ENCODE measurements at places on chromosomes 2 and 18.

DNA sequence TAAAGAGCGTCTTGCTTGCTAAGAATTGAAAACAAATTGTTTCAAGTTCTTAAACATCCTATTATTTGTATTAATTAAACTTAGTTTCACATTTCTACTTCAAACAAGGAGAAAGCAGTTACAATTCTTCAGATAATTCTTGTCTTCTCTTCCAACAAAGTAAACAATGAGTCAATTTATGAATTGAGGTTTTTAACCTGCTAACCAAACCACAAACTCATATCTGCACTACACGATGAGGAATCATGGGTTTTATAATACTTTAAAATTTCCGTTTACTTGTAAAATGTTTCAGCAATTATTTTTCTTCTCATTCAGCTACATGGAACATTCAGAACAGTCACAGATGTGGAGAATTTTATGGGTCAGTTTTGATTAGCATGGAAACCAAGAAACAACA is 114.2 kb downstream of the SPIRE1 start:
- peak; percentile 52 for ATAC-seq

DNA sequence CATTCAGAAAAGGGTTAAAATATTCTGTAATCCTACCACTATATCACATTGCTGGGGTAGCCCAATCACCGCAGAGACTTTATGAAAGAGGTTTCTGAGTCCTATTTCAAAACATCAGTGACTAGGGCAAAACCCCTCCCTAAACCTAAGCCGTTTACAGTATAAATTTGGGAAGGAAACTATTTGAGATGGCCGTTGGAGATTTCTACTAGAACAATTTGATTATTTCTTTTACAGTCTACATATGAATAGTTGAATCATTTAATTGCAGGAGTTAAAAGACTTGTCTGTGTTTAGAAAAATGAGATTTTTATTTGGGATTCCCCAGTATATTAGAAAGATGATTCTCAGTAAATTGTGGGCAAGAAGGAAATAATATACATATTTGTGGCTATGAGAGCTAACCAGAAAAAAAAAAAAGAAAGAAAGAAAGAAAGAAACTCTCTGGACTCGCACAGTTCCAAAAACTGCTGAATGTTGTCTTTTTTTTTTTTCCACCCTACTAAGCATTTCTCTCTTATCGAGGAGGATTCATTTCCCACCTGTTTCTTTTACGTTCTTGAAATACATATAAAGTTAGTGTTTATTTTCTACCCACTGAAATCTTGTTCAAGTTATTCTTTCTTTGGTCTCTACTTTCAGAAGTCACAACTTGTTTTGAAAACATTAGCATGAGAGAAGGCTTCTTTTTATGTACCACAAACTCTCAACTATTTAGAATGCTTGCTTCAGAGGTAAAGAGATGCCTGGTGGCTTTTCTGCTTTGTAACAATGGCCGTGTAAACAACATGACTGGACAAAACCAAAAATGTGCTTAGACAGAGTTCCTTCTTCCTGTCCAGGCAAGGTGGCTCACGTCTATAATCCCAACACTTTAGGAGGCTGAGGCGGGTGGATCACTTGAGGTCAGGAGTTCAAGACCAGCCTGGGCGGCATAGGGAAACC is 65.9 kb downstream of the BCL2 start:
- ATAC-seq, result peak; percentile 61

GRCh38 chr2:120108749-120109148 is 95.9 kb downstream of the EPB41L5 start:
- ATAC-seq, result no peak

DNA sequence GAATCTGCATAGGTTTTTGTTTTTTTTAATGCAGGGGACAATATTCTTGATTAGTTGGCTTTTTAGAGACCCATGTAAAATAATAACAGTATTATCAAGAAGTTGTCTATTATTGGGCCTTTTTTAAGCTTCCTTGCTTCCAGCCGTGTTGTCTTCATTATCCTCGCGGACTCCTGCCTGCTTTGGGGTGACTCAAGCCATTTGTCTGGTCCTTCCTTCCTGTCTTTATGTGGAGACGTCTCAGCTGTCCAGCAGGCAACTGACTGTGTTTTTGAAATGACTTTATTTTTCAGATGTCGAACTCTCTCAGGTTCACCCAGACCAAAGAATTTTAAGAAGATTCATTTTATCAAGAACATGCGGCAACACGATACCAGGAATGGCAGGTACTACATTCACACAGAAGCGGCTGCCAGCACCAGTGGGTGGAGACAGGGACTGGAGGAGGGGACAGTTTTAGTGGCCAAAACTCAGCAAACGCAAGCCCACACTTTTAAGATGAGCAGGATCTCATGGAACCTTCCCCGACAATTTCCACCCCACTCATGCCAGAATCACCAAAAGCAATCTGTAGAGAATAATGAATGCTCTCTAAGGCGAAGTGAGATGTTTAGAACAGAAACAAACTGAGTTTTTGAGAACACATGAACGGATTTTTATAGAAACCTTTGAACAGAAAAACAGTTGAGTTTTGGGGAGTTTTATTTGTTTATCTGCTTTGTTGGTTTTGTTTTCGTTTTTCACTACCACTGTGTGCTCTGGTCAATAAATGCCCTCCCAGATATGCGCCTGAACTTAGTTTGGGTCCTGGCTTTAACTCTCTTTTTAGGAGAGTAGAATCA is 59.1 kb downstream of the CABLES1 start:
- ATAC-seq, result no peak

GRCh38 chr2:230742781-230743180 is 30.1 kb downstream of the CAB39 start:
- ATAC-seq, result no peak

- no peak for ATAC-seq
Measured at GRCh38 chr18:9838144-9838877, 47.5 kb upstream of the TXNDC2 start.

GRCh38 chr2:77512507-77512906 is 9.7 kb downstream of the LRRTM4 start:
- ATAC-seq, result no peak

- no peak for ATAC-seq
Measured at GRCh38 chr18:3648200-3648599, 198.2 kb downstream of the TGIF1 start.

- no peak for ATAC-seq
Measured at GRCh38 chr2:228839421-228839876, 431.6 kb downstream of the PID1 start.

GRCh38 chr2:223529696-223530095 is 72.5 kb downstream of the SCG2 start:
- ATAC-seq, result no peak

DNA sequence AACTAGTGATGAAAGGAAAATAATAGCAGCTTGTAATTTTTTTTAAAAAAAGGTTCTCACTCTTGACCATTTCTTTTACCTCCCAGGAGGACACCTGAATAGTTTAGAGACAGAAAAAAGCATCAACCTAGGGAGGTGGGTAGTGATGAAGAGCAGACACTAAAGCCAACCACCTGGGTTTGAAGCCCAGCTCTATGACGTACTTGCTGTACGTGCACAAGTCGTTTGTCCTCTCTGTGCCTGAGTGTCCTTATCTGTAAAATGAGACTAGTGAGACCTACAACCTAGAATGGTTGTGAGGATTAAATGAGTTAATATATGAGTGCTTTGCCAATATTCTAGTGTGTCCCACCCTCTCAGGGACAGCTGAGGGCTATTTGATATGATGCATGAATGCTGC is 5.8 kb downstream of the SLC1A4 start:
- ATAC-seq, result no peak

DNA sequence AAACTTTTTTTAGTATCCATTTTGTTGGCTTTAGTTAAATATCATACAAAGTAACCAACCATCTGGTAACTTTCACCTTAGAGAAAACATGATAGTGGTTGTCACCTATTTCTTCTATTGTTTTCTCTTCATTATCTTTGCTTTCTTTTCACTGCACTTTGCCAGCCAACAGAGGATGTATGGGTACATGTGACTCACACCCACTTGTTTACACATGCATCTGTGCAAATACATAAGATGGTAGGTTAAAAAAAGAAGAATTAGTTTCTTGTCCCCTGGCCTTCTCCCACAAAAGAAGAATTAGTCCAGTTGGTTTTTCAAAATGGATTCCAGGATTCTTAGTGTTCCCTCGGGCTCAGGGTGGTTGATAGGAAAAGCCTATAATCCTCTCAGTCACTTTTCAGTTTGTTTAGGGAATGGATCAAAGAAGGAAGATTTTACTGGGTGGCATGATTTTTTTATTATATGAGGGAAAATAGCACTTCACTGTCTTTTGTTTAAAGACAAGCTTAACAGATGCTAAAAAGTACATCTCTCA is 46.6 kb downstream of the CDK15 start:
- ATAC-seq, result no peak

- no peak for ATAC-seq
Measured at GRCh38 chr18:75291460-75291859, 80.9 kb downstream of the TSHZ1 start.

GRCh38 chr2:151905963-151906632 is 77.9 kb upstream of the ARL5A start:
- ATAC-seq, result peak; percentile 47

GRCh38 chr2:71611781-71612527 is 158.6 kb downstream of the DYSF start:
- no peak for ATAC-seq

GRCh38 chr2:64881037-64881492 is 108.1 kb upstream of the SLC1A4 start:
- no peak for ATAC-seq

DNA sequence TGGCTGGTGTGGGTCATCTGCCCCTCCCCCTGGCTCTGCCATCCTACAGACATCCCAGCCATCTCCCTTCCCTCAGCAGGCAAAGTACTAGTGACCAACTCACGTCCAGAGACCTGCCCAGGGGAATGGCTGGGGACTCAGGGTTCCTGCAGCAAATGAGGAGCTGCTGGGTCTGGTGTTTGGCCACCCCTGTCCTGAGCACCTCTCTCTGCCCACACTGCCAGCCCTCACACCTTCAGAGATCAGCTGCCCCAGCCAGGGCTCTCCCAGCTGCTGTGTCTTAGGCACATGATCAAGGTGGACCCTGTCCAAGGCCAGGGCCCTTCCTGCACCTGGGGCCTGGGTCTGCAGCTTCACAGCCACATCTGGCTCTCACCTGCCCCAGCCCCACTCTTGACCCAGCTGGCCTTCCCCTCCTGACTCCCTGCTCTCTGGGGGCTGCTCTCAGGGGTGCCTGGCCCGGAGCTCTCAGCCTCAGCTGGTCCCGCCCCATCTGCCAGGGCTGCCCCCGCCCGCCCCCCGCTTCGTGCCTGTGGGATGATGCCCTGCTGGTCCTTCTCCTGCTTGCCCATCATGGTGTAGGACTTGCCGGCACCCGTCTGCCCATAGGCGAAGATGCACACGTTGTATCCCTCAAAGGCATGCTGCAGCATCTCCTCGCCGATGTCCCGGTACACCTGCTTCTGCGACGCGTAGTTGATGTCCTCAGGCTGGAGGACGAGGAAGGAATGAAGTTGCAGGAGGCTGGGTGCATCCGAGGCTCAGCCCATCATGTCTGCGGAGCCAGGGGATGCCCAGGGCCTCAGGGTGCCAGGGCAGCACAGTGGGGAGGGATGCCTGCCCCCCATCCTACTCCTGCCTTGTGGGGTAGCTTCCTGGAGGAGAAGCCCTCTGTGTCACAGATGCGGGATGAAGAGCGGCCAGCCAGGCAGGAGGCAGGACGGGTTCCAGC is 32.2 kb downstream of the KIF1A start:
- no peak for ATAC-seq

DNA sequence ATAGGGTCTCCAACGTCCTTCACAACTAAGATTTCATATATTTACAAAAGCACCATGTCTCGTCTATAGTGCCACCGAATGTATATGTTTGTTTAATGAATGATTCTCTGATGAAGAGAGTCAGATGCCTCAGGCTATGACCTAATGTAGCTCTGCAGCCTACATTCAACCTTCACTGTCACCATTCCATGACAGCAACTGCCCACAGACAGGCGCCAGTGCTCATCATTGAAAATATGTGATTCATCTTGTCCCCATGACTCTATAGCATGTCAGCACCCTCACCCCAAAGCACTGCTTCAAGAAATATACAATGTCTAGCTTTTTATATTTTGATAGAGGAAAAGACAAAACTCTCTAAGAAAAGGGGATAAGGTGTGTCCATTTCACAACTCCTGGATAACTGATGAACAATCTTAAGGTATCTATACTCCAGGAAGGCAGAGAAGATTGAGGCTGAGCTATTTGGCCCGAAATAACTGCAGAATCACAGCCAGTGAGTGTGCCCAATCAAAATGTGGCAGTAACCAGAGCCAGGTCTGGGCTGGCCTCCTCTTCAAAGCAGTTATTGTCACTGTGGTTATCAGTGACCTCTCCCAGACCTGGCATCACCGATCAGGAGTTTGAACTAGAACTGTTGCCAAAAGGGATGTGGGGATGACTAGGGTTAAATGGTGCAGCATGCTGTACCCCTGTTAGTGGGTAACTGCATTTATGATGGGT is 246.6 kb downstream of the SETBP1 start:
- ATAC-seq, result peak; percentile 99

Measured in activated T-helper 17 cell treated with anti-CD3 and anti-CD28 coated beads, Interleukin-2, amount 50 U/mL, for 72 hours (primary cell).